ENCODE measurements at places on chromosomes 11 and 22. TPM values are rescaled to one million over a fixed set of nuclear protein-coding genes. Genes with fewer than 3 reads are reported as not detected.
A peak's percentile ranks its signal among the peaks of the same experiment; 100 is the strongest.

NLRP14 gene
- total RNA-seq: not detected

DNA sequence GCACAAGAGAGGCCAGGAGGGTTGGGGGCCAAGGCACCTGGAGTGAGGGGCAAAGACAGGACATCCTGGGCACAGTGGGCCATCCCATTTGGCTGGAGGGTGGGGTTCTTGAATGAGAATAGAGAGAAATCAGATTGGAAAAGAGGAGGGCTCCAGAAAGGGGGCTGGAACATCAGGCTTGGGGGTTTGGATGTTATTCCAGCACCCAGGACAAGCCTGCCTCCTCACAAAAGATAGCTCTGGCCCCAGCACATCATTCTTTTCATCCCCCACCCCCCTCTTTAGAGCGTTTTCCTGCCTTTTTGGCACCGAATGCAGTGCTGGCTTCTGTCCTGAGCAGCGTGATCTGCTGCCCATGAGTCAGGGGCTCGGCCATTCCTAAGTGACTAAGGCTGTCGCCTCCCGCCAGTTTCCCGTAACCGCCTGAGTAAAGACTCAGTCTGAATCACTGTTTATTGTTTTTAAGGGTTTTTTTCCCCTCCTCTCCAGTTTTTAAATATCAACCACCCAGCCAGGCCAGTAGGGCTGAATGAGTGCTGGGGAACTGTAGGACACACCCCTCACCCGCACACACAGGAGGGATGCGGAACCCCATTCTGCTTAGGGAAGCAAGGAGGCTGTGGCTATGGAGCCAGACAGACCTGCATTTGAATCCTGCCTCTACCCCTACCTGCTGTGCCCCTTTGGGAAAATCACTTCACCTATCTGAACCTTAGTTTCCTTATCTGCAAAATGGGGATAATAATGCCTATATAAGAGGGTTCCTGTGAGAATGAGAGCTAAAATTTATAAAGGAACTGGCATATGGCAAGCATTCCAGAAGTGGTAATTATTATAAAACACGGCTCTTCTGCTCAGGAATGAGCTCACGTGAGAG, 32.4 kb upstream of the NAV2 start:
- DNase-seq: peak; percentile 97

- peak; percentile 72 for DNase-seq
These were observed 72.9 kb downstream of the CACNA1I start for GRCh38 chr22:39643311-39644083.

DNA sequence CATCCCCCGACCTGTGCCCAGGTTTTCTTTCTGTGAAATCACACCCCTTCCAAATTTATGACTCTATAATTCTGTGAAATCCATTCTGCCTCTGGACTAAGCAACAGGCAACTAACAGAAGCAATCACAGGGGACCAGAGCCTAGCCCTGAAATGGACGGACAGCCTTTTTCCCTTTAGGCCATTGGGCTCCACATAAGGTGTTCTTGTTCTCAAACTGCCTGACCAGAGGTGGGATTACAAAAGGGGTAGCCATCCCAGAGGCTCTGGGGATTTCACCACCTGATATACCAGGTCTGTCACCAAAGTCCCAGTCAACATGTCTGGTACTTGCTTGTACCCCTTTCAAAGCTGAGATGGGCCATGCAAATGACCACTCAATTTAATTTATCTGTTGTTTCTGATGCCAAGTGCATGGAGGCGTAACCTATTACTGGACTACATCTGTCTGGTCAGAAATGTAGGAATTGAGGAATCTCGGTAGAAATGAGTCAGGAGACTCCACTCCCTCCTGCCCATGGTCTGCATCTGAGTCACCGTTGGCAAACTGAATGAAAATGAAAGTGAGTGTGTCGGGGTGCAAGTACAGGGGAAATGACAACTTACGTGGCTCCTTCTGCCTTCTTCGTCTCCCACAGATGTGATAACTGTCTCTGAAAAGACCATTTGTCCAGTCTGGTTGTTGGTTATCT, 10.2 kb downstream of the DKK3 start:
- DNase-seq: no peak

DNA sequence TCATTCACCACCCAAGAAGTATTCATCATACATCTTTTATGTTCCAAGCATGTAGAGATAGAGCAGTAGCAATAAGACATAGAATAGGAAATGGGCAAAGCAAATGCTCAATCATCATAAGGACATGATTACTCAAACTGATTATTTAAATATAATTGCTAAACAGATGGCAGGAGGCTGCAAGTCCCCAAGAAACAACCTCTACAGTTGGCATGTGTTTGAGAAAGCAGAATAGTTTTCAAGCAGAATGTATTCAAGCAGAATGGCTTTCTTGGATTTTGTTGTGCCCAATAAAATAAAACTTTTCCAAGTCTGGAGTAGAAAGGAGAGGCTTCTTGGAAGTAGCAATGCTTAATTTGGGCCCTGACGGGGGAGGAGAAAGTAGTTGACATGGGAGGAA, 86.5 kb upstream of the SYN3 start:
- DNase-seq: no peak

- DNase-seq: peak; percentile 38
These were observed 6.2 kb upstream of the RGL4 start for GRCh38 chr22:23684561-23685031.

- no peak for DNase-seq
These were observed 6.1 kb upstream of the APOL3 start for GRCh38 chr22:36166518-36167220.

DNA sequence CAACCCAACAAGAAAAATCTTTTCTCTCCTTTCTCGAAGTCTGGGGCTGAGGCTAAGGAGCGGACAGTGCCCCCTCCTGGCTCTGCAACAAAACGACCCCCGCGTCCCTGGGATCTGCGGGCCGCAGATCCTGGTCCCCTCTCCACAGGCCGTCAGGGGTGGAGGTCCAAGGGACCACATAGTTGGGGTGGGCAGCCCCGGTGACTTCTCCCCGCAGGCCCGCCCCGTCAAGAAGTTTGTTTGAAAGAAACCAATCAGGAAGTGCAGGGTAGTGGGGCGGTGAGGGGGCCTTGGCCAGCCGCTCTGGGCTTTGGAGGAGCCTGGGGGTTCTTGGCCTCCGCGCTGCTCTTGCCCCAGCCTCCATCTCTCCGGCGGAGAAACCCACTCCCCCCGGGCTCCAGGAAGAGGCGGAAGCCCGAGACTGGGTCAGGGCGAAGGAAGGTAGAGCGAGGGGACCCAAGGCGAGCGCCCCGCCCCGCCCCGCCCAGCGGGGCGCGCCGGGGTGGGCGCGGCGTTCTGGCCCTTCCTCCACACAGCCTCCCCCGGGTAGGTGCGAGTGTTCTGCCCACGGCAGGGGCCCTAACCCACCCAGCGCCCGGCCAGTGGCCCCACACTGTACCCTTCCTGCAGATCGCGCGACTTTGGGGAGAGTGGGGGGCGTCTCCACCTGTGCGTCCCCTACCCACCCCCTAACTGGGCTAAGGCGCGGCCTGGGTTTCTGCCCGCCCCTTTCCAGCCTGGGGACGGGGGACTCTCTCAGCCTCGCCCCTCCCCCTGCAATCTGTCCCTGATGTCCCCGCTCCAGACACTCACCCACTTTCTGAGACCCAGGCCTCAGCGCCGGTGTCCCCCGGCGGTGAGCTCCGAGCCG, 1.3 kb downstream of the TP53I11 start:
- DNase-seq: no peak

GRCh38 chr11:44365616-44366015, 55.7 kb upstream of the ALX4 start:
- DNase-seq: no peak

DNA sequence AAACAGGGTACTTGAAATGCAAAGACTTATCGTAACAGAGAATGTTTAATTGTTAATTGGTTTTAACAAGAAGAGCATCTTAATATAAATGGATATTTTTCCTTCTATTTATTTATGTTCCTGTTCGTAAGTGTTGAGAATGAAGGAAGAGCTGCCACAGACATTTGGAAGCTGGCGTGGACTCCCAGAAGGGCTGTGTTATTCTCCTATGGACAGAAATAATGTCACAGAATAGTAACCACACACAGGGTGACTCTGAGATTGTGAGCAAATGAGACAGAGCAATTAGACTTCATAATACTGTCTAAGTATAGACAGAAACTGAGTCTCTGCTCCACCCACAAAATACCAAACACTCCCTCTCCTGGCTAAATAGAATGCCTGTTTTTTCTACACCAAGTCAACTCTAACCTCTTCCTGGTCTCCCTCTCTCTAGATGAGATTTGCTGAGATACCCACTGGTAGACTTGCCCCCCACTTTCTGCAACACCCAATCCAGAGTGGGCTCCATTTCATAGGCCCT, 6.1 kb downstream of the APOL3 start:
- no peak for DNase-seq

- DNase-seq: peak; percentile 75
These were observed 20.3 kb downstream of the AP2A2 start for GRCh38 chr11:945986-946385.

DNA sequence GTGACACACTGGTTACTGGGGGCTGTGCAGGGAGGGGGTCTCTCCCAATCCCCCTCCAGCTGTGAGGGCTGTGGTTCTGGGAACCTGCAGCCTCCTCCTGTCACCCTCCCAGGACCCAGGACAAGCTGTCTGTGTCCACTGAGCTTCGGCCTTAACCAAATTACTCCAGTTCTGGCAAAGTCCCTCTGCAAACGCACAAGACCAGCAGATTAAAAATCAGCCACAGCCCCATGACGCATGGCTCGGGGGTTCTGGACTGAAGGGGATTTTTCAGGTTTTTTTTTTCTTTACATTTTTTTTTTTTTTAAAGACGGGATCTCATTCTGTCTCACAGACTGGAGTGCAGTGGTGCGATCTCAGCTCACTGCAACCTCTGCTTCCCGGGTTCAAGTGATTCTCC, 32.2 kb upstream of the A4GALT start:
- no peak for DNase-seq

All from adrenal gland (tissue), 19 donors.